Kidney (tissue), 22 donors: ENCODE measurements at places on chromosomes 4 and X. TPM values are rescaled to one million over a fixed set of nuclear protein-coding genes. Genes with fewer than 3 reads are reported as not detected.

KLB gene
- not detected for total RNA-seq

PCDH19 gene
- total RNA-seq = 0.66 TPM

TMEM185A gene
- 21.0 TPM for total RNA-seq

HMGN5 gene
- 5.6 TPM for total RNA-seq

SYNPO2 gene
- total RNA-seq = 56.5 TPM

COX7B gene
- 233 TPM for total RNA-seq

STK32B gene
- total RNA-seq = 18.2 TPM

SAP30 gene
- 16.5 TPM for total RNA-seq

F11 gene
- 1.5 TPM for total RNA-seq

FGFBP1 gene
- 6.9 TPM for total RNA-seq

GRIA3 gene
- total RNA-seq = 1.4 TPM

ADH1B gene
- total RNA-seq = 223 TPM

PPP4R3C gene
- not detected for total RNA-seq

CLDN34 gene
- total RNA-seq = 0.50 TPM

ADH1C gene
- total RNA-seq = 9.3 TPM

ZNF674 gene
- 6.3 TPM for total RNA-seq

ZNF157 gene
- 0.57 TPM for total RNA-seq

WDR44 gene
- 15.5 TPM for total RNA-seq

STOX2 gene
- 31.8 TPM for total RNA-seq

GABRG1 gene
- not detected for total RNA-seq

CXCL3 gene
- total RNA-seq = 2.8 TPM

BEX2 gene
- 34.7 TPM for total RNA-seq

SORCS2 gene
- total RNA-seq = 9.1 TPM

CCKAR gene
- not detected for total RNA-seq

STATH gene
- not detected for total RNA-seq

CLDN2 gene
- total RNA-seq = 140 TPM

HPGDS gene
- total RNA-seq = 7.4 TPM

NPNT gene
- total RNA-seq = 78.3 TPM

MAGEA11 gene
- total RNA-seq = not detected

ADH1A gene
- total RNA-seq = 0.85 TPM

NEUROG2 gene
- not detected for total RNA-seq

SYP gene
- 4.0 TPM for total RNA-seq

MAP3K15 gene
- 3.7 TPM for total RNA-seq

PDE6B gene
- total RNA-seq = 10.7 TPM

RAP1GDS1 gene
- 42.2 TPM for total RNA-seq

PSAPL1 gene
- not detected for total RNA-seq
